ENCODE measurements at places on chromosomes 6 and 20. TPM values are rescaled to one million over a fixed set of nuclear protein-coding genes. Genes with fewer than 3 reads are reported as not detected.

GRCh38 chr6:154932515-154933027 lies 62.5 kb upstream of the TIAM2 start:
- no peak for DNase-seq

DNA sequence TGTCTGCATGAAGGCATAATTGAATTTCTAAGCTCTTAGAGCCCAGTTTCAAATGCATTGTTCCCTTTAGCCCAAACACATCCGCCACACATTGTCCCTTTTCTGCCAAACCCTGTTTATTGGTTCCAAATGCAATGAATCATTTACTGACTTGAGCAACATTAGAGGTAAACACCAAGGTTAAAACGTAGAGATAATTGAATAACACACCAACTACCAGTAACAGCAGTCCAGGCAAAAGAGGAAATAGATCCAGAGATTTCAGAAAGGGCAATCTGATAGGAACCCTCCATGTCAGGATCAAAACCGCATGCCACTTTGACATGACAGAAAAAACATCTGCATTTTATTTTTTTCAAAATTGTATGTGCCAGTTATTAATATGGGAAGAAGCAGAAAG lies 114.8 kb downstream of the PKHD1 start:
- no peak for DNase-seq

The TRIM15 gene
- total RNA-seq = 2.2 TPM

DNA sequence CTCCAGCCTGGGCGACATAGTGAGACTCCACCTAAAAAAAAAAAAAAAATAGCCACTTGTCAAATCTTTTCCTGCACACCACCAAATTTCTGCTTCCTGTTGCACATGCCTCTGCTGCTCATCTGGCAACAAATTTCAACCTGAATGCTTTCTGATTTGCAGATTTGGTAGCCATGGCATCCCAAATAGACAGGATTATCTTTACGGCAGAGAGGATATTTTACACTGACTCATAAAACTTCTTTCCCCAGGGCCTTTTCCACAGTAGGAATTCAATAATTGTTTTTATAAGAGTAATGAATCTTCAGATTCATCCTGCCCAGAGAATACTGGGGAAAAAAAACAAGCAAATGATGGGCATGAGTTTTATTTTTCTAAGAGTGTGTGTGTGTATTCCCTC lies 264.6 kb downstream of the FRK start:
- no peak for DNase-seq

The HLA-DQA2 gene
- 0.23 TPM for total RNA-seq

The MYLK4 gene
- 0.59 TPM for total RNA-seq

The RPP40 gene
- total RNA-seq = 8.3 TPM

GRCh38 chr6:123668063-123668462 lies 31.3 kb upstream of the TRDN start:
- DNase-seq = no peak

The SLC26A8 gene
- total RNA-seq = 0.33 TPM

The CST9 gene
- not detected for total RNA-seq

The OR2B6 gene
- total RNA-seq = not detected

- DNase-seq = no peak
These were observed 228.6 kb downstream of the TBXT start for GRCh38 chr6:165939047-165939446.

GRCh38 chr6:108463784-108464183 lies 96.9 kb upstream of the FOXO3 start:
- no peak for DNase-seq

The GPX5 gene
- not detected for total RNA-seq

DNA sequence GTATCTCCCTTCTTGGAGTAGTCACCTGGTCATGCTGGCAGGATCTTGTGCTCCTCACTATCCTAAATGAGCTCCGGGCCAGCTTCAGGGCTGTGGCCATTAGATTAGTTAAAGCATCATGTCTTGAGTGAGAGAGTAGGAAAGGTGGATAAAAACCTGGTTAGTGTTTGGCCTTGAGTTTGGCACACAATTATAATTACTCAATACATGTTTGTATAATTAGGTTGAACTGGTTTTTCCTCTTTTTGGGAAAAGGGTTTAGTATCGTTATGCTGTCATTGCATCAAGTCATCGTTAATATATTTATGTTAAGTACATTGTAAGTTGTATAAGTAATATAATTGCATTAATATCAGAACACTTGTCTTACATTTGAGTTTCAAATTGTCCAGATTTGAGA lies 126.3 kb downstream of the CDKAL1 start:
- no peak for DNase-seq

The FAM184A gene
- total RNA-seq = 7.4 TPM

The CST1 gene
- not detected for total RNA-seq

The ARMC12 gene
- not detected for total RNA-seq

DNA sequence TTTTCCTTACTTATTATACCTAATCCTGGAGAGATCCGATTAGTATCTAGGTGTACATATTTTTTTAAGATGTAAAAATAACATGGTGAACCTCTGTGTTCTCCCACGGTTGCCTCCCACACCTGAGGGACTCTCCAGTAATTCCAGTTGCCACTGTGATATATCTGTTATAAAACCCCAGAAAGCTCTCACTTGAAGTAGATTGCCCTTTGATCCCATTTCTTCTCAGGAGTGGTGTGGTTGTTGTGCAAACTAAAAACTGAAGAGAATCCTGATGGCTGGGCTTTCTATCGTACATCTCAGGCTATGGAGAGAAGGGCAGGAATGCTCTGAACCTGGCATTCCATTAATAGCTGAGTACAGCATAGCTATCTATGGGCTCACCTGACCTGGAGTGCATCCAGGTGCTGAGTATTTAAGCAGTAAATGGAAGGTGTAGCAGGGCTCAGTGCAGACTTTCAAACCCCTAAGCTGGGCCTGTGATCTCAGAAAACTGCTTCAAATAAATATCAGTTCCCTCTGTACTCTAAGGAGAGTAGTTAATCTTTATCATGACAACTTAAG lies 41.0 kb downstream of the VGLL2 start:
- no peak for DNase-seq

The ID4 gene
- total RNA-seq = 1.4 TPM

The B3GAT2 gene
- total RNA-seq = 0.70 TPM

DNA sequence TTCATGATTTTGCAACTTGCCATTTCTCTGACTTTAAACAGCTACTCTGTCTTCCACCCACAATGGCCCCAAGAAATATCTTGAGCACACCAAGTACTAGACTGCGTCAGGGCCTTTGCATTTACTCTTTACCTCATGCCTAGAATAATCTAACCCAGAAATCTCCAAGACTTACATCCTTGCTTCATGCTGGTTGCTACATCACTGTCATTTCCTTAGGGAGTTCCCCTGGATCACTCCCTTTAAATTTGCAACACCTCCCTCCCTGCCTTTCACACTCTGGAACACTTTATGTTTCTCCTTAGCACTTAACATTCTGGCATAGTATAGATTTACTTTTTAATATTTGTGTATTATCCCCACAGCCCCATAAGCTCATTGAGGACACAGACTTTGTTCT lies 4.9 kb upstream of the ELOVL5 start:
- no peak for DNase-seq

- no peak for DNase-seq
These were observed 47.6 kb downstream of the PPP1R3G start for GRCh38 chr6:5132731-5133130.

GRCh38 chr6:3229566-3230178 lies 2.2 kb upstream of the TUBB2B start:
- DNase-seq = no peak

- DNase-seq = no peak
These were observed 84.7 kb downstream of the CD164 start for GRCh38 chr6:109297406-109298110.

DNA sequence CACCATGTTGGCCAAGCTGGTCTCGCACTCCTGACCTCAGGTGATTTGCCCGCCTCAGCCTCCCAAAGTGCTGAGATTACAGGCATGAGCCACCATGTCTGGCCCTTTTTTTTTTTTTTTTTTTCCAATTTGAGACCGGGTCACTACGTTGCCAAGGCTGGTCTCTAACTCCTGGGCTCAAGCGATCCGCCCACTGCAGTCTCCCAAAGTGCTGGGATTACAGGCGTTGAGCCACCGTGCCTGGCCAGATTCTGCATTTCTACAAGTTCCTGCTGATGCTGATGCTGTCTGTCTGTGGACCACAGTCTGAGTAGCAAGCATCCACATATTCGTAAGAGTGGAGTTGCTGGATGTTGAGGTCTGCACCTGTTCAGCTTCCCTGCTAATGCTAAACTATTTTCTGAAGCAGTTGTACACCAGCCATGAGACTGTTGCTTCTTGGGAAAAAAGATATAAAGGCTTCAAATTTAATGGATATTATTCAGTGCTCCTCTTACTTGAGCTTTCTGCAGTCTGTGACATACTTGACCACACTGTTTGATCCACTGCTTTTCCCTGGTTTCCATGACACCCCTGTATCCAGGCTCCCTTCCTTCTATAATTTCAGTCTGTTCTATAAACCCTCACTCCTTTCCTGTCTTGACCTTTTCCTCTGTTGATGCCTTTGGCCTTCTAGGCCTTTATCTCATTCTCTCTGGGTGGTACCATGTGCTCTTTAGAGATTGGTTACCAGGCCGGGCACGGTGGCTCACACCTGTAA lies 10.1 kb upstream of the ZBTB12 start:
- DNase-seq = no peak

DNA sequence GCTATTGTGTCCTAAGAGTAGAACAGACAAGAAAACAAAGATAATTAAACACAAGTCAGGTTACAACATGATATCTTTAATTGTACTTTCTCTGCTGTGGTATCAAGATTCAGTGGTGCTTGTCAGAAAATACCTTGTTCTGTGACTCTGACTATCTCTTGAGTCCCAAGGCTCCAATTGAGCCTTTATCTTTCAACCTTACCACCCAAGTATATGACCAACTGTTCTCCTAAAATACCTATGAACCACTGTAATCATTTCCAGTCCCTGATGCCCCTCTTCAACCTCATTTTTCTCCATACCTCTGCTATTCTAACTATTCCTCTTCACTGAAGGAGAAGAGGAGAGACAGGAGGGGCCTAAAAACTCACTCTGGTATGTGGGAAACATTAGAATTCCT lies 66.9 kb upstream of the TPD52L1 start:
- no peak for DNase-seq

DNA sequence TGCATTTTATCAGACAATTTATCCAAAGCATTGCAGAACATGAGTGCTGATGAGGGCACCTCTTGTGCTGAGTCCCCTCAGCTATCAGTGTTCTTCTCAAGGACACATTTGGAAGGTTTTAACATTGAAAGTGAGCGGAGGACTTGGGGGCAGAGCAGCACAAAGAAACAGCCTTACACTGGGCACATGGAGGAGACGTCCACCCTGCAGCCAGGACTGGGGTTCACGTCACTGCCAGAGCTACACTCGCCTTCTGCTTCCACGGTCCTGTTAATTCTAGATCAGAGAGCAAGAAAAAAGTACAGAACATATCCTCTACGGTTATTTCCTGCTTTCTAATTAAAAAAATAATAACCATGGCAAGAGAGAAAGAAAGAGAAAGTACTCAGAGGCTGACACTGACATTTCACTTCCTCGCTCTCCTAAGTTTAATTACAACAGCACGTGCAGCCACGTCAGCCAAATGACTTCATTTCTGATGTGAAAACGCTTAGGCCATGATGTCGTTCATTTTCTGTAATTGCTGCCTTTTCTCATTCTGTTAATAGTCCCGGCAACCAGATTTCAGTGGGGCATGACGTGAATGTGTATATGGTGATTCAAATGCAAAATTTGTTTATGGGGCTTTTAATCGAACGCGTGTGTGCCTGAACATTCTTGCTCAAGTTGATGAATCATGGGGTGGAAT lies 5.1 kb downstream of the PRND start:
- no peak for DNase-seq

- DNase-seq = no peak
These were observed 108.6 kb downstream of the EYA2 start for GRCh38 chr20:47003223-47003622.

The HEY2 gene
- 1.0 TPM for total RNA-seq

DNA sequence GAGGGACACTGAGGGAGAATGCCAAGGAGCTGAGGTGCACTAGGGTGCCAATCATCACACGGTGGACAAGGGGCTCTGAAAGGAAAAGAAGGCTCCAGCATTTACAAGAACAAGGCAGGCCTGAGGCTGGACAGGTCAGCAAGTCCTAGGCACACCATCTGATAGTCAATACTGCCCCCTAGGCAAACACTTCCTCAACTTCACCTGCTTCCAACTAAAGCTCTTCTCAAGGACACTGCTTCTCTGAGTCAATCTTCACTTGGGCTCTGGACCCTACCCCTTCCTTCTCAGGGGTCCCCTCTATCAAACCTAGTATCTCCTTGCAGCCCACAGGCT lies 37.7 kb upstream of the SLC4A11 start:
- DNase-seq = no peak

- no peak for DNase-seq
These were observed 82.2 kb upstream of the DUSP22 start for GRCh38 chr6:210104-210456.

The PI16 gene
- not detected for total RNA-seq

The ATP9A gene
- 16.7 TPM for total RNA-seq

DNA sequence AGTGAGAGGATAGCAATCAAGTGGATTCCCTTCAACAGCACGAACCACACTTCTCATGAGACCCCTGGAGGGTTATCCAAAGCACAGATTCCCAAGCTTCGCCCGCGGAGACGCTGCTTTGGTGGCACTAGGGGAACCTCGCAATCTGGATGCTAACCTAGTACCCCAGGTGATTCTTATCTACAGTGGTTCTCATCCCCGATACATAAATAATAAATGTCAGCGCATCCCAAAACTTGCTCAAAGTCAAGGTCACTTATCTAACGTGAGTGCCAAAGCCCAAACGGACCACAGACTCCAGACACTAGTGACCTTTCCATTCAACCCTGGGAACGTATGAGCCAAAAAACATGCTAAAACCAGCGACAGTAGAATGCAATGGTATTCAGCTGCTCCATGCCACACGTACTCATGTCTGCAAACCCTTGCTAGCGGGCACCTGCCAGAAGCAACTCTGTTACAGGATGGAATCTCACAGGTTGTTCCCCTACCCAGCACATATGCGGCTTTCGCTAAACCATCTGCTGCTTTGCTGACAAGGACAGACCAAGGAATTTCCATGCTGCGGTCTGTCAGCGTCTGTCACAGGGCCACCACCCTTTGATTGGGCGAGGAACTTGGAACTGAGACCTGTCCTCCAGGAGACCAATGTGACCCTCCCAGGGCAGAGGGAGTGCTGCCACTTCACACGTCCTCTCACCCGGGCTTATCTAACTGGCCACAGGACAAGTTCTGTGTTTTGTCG lies 16.8 kb downstream of the MYLK4 start:
- DNase-seq = no peak

The PARD6B gene
- total RNA-seq = 8.8 TPM

GRCh38 chr20:50285376-50286173 lies 94.9 kb downstream of the CEBPB start:
- DNase-seq = no peak

The ECT2L gene
- total RNA-seq = under 0.01 TPM

GRCh38 chr20:53080969-53081871 lies 109.1 kb downstream of the TSHZ2 start:
- DNase-seq = no peak

GRCh38 chr6:73139681-73140383 lies 85.5 kb downstream of the KHDC1L start:
- DNase-seq = no peak

GRCh38 chr6:142885182-142885867 lies 59.7 kb downstream of the HIVEP2 start:
- no peak for DNase-seq
